ENCODE measurements at places on chromosomes 6 and 20.

GRCh38 chr6:107629548-107630129 lies 139.7 kb downstream of the SOBP start:
- DNase-seq: no peak

DNA sequence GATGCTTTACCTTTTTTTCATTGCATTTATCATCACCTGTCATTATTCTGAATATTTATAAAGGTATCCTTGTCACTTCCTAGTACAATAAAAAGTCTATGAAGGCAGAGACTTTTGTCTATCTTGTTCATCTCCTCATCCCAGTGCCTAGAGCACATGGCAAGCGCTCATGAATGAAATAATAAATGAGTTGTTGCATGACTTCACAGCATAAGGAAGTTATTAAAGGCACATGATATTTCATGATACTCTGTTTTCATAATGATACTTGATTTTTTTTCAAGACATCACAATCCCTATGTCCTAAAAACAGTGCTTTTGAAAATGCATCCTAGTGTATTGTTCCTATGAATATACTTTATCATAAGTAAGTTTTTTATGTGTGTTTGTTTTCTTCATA lies 310.6 kb upstream of the RSPO3 start:
- no peak for DNase-seq

- no peak for DNase-seq
Measured at GRCh38 chr6:52518279-52518945, 58.4 kb downstream of the TRAM2 start.

DNA sequence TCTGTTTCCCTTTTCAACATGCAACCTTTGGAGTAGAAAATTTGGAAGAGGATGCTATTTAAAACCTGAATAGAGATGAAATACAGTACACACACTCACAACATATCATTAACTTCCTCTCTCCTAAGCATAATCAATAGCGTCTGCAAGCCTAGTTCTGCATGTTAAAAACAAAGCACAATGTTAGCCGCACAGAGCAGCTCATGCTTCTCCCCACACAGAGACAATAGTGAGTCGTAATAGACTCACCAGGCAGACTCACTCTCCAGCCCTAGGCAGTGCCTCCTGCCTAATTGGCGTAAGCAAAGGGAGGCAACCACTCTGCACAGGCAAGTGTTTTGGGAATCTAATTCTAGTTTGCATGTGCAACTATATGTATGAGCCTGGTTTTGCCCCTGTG lies 45.8 kb upstream of the ARID1B start:
- peak; percentile 57 for DNase-seq

GRCh38 chr20:6200092-6200491 lies 77.3 kb upstream of the FERMT1 start:
- DNase-seq: no peak

DNA sequence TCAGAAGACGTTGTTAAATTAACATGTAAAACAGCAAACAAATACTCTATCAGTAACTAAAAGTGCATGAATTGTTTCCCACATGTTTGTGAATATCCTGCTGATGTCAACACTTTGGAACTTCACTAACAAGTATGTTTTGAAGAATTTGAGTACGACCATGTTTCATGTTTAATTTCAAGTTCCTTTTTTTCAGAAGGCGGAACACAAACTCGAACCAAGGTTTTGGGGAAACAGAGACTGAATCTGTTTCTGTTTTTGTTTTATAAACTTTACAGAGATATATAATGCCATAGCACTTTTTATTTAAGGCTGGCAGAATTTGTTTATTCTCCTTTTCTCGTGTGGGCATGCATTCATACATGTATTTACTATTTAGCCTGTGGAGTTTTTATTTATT lies 509.3 kb upstream of the CITED2 start:
- peak; percentile 24 for DNase-seq

GRCh38 chr6:166657531-166657930 lies 30.5 kb upstream of the RPS6KA2 start:
- DNase-seq: no peak

DNA sequence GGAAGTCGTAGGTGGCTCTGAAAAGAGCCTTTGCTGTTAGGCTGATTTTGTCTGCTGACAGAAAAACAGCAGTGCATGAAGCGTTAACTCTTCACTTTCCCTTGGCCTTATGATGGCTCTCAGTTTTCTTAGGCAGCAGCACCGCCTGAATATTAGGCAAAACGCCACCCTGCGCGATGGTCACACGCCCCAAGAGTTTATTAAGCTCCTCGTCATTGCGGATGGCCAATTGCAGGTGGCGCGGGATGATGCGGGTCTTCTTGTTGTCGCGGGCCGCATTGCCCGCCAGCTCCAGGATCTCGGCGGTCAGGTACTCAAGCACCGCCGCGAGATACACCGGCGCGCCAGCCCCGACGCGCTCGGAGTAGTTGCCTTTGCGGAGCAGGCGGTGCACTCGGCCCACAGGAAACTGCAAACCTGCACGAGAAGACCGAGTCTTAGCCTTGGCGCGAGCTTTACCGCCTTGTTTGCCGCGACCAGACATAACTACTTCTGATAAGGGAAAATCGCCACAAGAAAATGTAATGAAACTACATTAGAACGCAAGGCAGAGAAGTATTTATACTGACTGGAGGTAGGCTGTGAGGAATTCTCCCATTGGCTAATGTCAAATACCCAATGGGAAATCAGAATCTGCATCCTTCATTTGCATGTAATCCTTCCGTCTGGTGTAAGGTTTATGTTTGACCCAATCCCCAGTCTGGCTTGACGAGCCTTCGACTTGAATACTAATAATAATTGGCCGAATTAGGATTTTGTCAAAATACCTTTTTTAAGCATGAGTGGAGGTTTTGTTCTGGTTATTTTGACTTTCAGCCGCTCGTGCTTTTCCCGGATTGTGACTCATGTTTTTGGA lies 53.9 kb upstream of the HFE start:
- peak; percentile 99 for DNase-seq

DNA sequence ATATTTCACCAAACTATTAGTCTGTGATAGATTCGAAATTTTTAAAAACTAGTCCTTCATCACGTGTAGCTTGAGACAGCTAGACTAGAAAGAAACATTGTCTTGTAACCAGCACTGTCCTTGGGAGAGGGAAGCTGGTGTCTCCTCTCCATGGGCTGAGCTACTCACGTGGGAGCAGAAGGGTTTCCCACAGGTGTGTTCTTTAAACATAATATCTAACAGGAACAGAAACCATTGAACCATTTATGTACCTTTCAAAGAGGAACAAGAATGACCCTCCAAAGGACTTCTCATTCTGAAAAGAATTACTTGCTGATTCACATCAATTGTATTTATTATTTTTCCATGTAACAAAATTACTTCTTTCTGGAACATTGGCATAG lies 72.4 kb upstream of the SYNJ2 start:
- no peak for DNase-seq

DNA sequence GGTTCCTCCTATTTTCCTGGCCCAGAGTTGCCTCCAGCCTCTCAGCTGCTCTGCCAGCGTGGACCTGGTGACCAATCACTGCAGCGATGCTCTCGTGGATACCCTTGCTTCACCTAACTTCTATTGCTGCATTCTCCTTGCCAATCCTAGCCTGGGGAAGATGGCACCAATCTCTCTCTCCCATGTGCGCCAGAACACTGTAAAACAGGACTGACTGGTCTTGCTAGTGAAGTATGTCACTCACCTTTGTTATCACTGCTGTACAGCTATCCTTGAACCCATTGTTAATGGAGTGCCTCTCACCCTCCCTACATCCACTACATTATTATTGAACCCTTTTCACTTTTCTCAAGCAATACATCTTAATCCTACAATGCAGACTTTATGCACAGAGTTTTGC lies 80.1 kb downstream of the LYRM4 start:
- DNase-seq: no peak

- no peak for DNase-seq
Measured at GRCh38 chr6:80940976-80941375, 811.5 kb downstream of the TENT5A start.

- DNase-seq: no peak
Measured at GRCh38 chr20:59779656-59780380, 153.6 kb downstream of the SYCP2 start.

- peak; percentile 18 for DNase-seq
Measured at GRCh38 chr6:16540804-16541752, 220.2 kb downstream of the ATXN1 start.

- DNase-seq: peak; percentile 33
Measured at GRCh38 chr6:143441680-143442545, 8.6 kb downstream of the ADAT2 start.

DNA sequence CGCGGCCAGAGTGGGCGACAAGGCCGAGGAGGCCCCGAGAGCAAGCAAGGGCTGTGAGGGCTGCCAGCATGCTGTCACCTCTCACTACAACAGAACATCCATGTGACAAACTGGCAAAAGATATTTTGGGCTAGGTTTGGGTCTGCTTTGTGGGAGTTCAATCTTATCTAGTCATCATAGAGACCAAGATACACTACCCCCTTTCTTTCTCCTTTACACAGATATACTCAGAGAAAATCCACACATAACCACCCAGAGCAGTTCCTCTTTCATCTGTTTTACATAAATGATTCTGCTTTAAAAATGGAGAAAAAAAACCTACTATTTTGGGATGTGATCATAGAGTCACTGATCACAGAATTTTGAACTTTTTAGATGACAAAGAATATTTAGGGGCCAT lies 16.8 kb downstream of the SOX4 start:
- DNase-seq: no peak

- DNase-seq: no peak
Measured at GRCh38 chr20:37936041-37936440, 33.1 kb downstream of the VSTM2L start.

DNA sequence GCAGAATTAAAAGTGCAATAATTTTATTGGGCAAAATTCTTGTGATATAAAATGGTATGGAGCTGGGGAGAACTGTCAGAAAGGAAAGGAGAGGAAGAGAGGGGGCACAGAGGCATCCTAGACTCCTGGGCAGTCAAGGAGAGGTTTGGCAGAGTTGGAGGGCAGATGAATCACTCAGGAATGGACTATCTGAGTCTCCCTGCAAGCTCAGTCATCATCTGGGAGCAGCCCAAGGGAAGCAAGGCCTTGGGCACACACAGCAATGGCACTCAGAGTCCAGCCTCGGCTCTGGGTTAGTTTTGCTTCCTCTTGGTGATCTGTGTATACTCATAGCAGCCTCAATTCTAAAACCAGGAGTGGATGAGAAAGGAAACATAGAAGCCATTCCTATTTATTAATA lies 67.2 kb downstream of the SLC22A1 start:
- DNase-seq: peak; percentile 31

DNA sequence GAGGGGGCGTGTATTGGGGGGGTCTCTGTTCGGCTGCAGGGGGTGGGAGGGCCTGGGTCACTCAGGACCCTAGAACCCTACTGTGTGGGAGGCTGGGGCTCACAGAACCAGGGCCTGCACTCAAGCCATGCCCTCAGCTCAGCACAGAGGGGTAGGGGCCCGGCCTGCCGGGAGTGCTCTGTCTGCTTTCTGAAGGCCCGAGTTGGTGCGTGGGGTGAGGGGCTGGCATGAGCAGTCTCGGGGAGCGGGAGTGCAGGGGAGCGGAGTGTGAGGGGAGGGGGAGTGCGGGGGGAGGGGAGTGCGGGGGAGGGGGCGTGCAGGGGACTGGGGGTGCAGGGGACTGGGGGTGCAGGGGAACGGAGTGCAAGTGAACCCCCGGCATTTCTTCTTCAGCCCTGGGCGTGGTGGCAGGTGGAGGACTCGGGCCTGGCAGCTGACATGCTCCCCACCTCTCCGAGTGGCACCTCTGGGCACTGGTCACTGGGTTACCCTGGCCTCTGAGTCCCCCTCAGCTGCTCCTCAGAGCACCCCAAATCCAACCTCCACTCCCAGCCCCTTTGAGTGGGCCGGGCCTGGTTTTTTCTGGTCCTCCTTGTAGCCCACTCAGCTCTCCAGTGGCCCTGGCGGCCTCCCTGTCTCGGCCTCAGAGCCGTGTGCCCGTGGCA lies 1.0 kb downstream of the COL20A1 start:
- no peak for DNase-seq

DNA sequence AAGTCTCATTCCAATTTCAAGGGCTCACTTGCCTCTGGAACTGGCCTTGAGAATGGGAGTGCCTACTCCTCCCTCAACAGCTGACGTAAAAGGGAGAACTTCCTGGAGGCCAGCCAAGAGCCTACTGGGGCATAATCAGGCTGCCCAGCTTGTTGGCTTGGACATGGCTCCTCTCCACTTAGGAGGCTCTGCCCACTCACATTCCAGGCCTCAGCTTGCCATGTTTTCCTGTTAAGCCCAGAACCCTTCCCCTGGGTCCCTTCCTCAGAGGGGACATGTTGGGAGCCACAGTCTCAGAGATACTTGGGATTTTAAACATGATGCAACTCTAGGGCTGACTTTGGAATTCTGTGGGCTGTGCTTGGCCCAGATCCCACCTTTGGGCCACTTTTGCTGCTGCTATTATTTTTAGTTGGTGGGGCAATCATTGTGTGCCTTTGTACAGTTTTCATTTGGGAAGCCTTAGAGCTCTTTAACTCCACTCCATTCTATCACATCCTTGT lies 31.5 kb upstream of the ADTRP start:
- peak; percentile 96 for DNase-seq

DNA sequence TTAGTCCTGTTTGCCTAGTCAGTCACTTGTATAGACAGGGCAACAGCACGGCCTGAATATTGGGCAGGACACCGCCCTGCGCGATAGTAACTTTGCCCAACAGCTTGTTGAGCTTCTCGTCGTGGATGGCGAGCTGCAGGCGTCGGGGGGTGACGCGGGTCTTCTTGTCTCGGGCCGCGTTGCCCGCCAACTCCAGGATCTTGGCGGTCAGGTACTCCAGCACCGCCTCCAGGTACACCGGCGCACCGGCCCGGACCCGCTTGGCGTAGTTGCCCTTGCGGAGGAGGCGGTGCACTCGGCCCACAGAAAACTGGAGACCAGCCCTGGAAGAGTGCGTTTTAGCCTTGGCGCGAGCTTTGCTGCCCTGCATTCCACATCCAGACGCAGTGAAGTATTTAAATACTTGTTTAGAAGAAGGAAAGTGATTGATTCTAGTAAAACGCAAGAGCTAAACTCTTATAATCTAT lies 92.8 kb upstream of the BTN3A2 start:
- no peak for DNase-seq
